ENCODE measurements at places on chromosomes 4 and X. TPM values are rescaled to one million over a fixed set of nuclear protein-coding genes. Genes with fewer than 3 reads are reported as not detected.

UFSP2 gene
- total RNA-seq, result 22.1 TPM

MTCP1 gene
- 17.4 TPM for total RNA-seq

GYG2 gene
- total RNA-seq, result not detected

RNF128 gene
- not detected for total RNA-seq

FAM9B gene
- not detected for total RNA-seq

- DNase-seq, result no peak
These were observed 50.0 kb downstream of the TET2 start for GRCh38 chr4:105196523-105197145.

DNA sequence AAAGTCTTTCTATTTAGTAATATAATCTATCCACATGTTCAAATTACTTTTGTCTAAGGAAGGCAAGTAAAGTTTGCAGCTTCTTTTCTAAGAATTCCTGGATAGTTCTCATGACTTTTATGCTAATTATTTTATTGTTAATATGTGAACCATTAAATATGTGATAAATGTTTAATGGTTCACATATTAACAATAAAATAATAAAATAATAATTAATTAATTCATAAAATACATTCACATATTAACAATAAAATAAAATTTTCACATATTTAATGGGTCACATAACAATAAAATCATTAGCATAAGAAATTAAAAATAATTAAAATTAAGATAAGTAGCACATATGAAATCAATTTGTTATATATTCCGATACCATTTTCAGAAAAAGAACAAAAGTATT is 1352.4 kb downstream of the ARAP2 start:
- DNase-seq, result no peak

DNA sequence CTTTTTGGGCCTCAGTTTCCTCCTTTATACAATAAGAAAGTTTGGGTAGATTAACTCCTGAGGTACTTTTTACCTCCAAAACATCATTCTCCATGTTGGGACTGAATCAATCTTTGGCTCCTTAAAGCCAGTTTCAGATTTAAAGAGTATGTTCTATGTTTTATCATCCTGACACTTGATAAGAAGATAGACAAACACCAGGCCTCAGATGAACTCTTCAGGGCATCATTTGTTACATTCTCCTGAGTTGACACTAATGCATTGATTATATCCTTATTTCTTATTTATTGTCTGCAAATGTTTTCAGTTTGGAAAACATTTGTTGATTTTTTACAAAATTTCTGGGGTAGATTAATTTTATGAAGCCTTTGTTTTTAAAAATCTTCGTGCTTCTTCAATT is 102.7 kb upstream of the CCSER1 start:
- DNase-seq, result no peak

DNA sequence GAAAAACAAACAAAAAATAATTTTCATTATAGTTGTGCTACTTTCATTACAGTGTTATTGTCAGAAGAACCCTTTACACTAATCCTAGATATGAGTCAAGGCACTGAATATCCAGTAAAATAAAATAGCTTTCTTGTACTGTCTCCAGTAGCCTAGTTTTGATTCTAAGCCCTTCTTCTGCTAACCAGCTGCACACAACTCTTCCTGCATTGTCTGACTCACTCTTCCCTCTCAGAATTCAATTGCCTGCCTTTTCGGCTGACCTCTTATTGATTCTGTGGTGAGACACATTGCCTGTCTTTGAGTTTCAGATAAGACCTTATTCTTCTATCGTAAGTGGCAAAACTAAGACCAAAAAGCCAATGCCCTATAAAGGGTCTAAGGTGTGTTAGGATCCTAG is 26.7 kb upstream of the PCDH18 start:
- no peak for DNase-seq

GRCh38 chrX:22666441-22666840 is 333.3 kb upstream of the DDX53 start:
- no peak for DNase-seq

DNA sequence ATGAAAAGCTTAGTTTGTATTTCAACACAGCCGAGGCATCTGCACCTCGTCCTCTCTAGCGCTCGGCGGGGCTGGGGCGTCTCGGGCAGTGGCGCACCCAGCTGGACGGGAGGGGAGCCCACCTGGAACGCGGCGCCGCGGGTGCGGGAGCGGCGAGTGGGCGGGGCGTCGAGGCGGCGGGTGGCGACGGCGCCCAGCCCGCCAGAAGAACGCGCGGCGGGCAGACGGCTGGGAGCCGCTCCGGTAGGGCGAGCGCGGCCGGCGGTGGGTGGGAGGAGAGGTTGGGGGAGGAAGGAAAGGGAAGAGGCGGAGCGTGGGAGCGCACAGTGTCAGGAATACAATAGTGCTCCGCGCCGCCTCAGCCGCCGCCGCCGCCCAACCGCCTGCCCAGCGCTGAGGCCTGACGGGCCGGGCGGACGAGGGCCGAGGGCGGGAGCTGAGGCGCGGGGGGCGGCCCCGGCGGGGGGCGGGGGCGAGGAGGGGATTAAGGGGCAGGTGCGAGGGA is at the start of gene JADE3:
Gene JADE3, plus strand, starts transcription at position 324 of the 505 bp plus-strand sequence. CDS start 72,474 bp downstream, outside the sequence.
- DNase-seq, result peak; percentile 61

- DNase-seq, result no peak
These were observed 43.9 kb upstream of the MTMR1 start for GRCh38 chrX:150649096-150649870.

DNA sequence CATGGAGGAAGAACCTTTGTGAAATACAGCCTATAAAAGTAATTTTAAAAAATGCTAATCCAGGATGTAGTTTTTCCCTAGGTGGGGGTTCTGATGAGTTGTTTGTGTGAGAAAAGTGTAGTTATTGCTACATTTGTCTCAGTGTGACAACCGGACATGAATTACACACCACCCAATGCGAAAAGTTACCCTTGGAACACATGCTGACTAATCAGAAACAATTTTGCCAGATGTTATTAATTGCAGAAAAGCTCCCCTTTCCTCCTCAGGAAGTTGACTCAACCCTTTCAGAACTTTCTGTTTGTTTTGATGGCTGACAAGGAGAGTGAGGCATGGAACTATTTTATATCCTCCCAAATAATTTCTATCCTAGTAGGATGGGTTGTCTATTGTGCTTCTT is 38.1 kb upstream of the EDA2R start:
- DNase-seq, result no peak
